Activated naive CD4-positive, alpha-beta T cell treated with anti-CD3 and anti-CD28 coated beads, Interleukin-2, amount 50 U/mL, for 72 hours (primary cell): ENCODE measurements at places on chromosomes 2 and 18.

- DNase-seq: no peak
Observed at GRCh38 chr2:38592951-38593350, 9.8 kb downstream of the HNRNPLL start.

GRCh38 chr2:48508461-48509124 is 21.4 kb upstream of the STON1 start:
- DNase-seq: no peak

DNA sequence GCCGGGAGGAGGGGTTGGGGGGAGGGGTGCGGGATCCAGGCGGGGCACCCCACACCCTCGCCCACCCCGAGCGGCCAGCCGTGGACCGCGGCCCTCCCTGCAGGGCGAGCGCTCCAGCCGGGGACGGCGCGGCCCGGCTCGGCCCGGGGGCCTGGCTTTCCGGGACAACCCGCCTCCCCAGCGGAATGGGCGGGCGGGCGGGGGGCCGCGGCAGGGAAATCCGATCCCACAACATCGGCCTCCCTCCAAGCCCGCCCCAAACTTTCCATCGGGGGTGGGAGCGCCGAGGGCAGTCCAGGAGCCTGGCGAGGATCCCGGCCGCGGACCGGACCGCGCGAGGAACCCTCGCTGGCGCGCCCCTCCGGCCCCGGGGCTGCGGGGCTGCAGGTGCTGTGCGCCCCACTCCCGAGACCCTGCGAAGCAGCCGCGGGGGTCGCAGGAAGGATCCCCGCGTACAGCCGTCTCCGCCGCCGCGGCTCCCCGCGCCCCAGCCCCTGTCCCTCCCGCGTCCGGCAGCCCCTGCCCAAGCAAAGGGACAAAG is 529 bp downstream of the SEMA4C start:
- DNase-seq: no peak

- DNase-seq: no peak
Observed at GRCh38 chr2:30455114-30455738, 8.2 kb downstream of the LCLAT1 start.

GRCh38 chr18:50183556-50183955 is 11.4 kb downstream of the MYO5B start:
- no peak for DNase-seq

DNA sequence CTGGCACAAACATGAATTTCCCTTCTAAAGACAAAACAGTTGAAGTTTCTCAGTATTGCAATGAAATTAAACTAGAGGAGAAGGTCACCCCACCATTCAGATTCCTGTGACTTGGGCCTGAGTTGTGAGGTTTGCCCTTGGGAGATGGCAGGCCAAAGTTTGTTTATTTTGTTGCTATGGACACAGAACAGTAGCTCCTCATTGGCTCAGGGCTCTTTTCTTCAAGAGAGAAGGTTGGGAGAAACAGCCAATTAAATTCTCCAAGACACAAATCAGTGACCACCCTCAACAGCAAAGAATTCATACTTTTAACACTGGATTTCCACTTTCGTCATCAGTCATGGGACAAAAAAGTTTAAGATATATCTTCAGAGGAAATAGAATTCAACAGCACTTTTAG is at the start of gene FLACC1:
TSS of gene FLACC1 (minus strand) at position 125 of the 400 bp plus-strand sequence. CDS start 5,941 bp downstream, outside the sequence.
- DNase-seq: no peak

DNA sequence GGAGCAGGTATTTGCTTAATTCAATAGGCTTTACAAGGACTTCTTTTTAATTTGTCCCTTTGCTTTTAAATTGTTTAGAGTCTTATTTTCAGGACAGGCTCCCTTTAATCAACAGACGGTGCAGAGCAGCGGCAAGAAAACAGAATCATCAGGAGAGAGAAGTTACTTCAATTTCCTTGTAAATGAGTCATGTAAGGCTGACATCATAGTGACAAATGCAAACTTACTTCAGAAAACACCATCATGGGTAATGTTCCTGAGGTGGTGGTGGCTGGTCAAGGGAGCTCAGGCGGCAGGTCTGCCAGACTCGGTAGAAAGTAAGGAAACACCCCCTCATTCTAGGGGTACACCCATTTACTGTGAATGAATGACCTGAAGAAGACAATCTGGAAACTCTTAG is 395.1 kb downstream of the FBXO15 start:
- no peak for DNase-seq

GRCh38 chr18:31261792-31262582 is 56.0 kb upstream of the DSG1 start:
- no peak for DNase-seq

- DNase-seq: no peak
Observed at GRCh38 chr2:227509824-227510619, 38.1 kb downstream of the AGFG1 start.

DNA sequence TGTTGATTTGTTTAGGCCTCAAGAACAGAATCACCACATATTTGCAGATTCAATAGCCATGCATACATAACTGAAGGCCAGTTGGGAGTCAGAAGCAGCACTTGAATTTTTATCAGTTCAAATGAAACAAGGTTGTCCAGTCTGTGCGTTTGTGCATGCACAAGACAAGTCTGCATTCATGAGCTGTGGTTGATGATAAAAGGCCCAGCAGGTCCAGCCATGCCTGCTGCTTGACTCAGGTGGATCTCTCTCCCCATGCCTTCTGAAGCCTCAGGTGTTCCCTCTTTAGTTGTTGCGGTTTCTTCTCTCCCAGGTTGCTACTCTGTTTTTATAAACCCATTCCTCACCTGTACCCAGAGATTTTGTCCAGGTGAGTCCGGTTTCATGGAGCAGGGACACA is 124.5 kb downstream of the CCDC102B start:
- no peak for DNase-seq

DNA sequence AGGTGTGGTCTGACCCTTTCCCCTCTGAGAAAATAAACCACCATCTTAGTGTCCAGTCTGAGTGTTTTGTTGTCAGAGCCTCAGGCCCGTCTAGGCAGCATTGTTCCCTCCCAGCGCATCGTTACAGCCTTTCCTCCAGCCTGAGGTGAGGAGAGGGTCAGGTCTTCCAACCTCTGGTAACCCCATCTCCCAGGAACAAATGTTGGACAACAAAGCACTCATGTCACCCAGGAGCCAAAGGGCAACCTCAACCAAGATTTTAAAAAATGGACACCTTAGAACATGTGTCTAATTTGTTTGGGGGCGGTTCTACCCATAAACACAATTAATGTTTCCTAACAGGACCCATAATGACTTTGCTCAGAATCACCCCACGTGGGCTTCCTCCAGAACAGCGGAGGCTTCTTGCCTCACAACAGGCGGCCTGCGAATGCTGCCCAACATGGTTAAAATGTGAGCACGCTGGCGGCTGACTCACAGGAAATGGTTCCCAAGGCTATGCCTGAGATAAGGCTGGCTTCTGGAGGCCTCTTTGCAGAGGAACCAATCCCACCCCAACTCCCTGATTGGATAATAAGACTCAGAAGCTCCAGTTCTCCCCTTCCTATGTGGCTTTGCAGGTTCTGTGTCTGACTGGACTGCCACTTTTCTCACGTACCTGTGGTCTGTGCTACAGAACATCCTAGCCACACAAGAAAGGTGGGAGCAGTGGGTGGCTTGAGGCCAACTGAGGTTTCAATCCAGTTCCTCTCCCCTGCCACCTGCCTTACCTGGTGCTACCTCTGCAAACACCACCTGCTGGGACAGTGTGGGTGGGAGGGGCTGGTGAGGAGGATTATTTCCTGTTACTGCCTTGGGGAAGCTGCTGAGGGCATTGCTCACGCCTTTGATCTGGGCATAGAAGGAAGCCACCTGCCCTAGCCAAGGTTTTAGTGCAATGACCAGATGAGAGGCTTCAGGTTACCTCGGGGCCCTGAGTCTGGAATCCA is 108.8 kb downstream of the B3GNT2 start:
- peak; percentile 48 for DNase-seq

- no peak for DNase-seq
Observed at GRCh38 chr18:35864916-35865315, 107.6 kb upstream of the RMP24 start.

DNA sequence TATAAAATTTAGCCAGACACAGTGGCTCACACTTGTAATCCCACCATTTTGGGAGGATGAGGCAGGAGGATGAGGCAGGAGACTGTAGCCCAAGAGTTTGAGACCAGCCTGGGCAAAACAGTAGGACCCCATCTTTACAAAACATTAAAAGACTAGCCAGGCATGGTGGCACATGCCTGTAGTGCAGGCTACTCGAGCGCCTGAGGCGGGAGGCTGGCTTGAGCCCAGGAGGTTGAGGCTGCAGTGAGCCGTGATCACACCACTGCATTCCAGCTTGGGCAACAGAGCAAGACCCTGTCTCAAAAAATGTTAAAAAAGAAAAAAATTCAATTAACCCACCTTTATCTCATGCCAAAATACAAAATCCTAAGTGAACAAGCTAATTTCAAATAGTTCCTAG is 4.0 kb downstream of the REV1 start:
- no peak for DNase-seq

- no peak for DNase-seq
Observed at GRCh38 chr2:174704642-174705041, 59.6 kb downstream of the CHRNA1 start.

- DNase-seq: no peak
Observed at GRCh38 chr2:124798551-124798950, 773.5 kb downstream of the CNTNAP5 start.

GRCh38 chr18:3794537-3795348 is 344.8 kb downstream of the TGIF1 start:
- no peak for DNase-seq

- DNase-seq: no peak
Observed at GRCh38 chr2:160278101-160278878, 78.2 kb upstream of the ITGB6 start.
